Stimulated activated CD4-positive, alpha-beta T cell treated with anti-CD3 and anti-CD28 coated beads, Interleukin-15, amount 100 ng/mL, for 1 hour (primary cell): ENCODE measurements at places on chromosomes 7 and 10.

DNA sequence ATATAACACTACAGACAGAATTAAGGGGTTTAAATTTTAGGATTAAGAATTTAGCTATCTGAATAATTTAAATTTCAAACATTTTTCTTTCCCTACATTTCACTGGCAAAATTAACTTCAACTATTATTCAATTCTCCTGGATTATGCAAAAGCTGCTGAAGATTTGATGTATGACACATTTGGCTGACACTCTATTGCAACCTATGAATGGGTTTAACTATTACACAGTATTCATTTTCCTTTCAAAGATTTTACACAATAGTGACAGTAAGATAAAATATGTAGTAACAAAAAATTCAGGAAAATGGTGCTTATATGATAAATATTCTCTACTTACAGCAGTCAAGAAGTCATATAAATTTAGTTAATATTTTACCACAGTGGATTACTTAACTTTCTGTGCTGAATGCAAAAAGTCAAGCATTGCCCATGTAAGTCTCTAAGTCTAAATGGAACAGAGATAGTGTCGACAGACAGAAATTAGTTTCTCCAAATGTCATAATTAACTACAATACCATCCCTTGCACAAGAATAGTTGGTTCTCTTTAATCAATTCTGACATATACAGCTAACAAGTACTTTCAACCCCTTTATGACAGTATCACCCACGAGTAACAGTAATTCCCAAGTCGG lies 194.1 kb upstream of the FRMD4A start:
- no peak for DNase-seq

DNA sequence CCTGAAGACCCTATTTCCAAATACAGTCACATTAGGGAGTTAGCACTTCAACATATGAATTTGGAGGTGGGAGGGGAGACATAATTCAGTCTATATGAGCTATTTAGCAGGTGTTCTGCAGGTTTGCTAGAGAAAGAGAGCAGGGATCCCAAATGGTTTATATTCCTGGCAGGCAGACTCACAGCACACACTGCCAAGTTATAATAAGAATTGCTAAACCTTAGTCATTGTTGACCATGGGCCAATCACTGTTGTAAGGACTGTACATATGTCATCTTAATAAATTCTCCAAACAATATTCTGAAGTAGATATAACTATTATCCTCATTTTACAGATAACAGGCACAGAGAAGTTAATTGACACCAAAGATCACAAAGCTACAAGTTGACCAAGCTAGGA lies 1.5 kb upstream of the CCDC3 start:
- DNase-seq, result no peak

DNA sequence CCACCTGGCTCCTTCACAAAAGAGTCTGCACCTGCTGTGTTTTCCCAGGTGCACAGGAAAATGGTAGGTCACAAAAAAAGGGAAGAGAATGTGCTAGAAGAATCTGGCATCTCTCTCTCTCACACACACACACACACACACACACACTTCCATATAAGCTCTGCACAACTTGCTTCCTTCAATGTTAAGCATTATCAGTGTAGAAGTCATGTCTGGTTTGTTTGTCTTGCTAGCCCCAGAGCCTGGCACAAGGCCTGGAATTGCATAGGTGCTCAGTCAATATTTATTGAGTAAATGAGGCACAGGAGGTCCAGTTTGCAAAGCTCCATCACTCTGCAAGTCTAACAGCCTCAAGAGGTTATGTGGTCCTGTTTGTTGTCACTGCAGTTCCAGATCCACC lies 867.3 kb upstream of the AUTS2 start:
- DNase-seq, result no peak

DNA sequence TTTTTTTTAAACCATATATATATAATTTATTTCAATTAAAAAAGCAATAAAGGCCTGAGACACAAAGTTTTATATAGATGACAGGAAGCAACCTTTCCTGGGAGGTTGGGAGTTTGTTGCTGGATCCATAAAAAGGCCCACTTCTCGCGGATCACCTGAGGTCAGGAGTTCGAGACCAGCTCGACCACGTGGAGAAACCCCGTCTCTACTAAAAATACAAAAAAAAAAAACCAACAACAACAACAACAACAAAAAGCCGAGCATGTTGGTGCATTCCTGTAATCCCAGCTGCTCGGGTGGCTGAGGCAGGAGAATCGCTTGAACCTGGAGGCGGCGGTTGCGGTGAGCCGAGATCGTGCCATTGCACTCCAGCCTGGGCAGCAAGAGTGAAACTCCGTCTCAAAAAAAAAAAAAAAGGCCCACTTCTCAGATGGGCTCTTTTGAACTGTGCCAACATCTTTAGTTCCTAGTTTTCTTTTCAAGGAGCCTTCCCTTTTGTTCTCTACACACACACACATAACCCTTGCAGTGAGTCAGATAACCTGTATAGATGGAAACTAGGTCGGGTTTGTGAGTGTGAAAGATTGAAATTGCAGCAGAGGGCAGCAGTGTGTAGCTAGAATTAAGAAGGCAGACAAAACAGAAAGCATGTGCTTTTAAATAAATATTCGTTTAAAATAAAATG lies 1.2 kb upstream of the SMNDC1 start:
- no peak for DNase-seq

- DNase-seq, result no peak
Observed at GRCh38 chr10:641149-642010, 48.1 kb downstream of the DIP2C start.

DNA sequence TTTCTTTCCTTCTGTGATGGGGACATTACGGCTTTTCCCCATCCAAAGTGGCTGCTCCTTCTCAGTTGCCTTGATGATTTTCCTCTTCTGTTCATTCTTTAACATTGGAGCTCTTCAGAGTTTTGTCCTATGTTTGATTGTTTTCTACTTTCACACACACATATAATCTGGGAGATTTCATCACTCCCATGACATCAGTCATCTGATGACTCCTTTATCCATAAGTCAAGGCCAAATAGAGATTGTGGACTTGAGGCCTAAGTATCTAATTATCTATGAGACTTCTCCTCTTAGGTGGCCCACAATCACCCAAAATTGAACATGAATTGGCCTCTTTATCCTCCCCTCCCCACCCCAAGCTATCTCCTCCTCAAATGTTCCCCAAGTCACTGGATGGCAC lies 5.3 kb upstream of the COL1A2 start:
- DNase-seq, result no peak

GRCh38 chr10:5958077-5958476 lies 19.3 kb downstream of the IL15RA start:
- no peak for DNase-seq

- no peak for DNase-seq
Observed at GRCh38 chr7:98946389-98946788, 68.1 kb downstream of the TRRAP start.

- DNase-seq, result no peak
Observed at GRCh38 chr7:141103847-141104429, 30.1 kb downstream of the TMEM178B start.

- no peak for DNase-seq
Observed at GRCh38 chr7:38833329-38833728, 75.7 kb downstream of the VPS41 start.

GRCh38 chr10:119283818-119284217 lies 76.4 kb downstream of the GRK5 start:
- no peak for DNase-seq

GRCh38 chr7:81327468-81328266 lies 408.8 kb upstream of the SEMA3C start:
- DNase-seq, result no peak

- no peak for DNase-seq
Observed at GRCh38 chr10:78630944-78631838, 437.6 kb upstream of the ZMIZ1 start.

GRCh38 chr7:5679048-5679812 lies 102.2 kb downstream of the RNF216 start:
- DNase-seq, result no peak

- no peak for DNase-seq
Observed at GRCh38 chr7:30924624-30925023, 13.0 kb downstream of the AQP1 start.

DNA sequence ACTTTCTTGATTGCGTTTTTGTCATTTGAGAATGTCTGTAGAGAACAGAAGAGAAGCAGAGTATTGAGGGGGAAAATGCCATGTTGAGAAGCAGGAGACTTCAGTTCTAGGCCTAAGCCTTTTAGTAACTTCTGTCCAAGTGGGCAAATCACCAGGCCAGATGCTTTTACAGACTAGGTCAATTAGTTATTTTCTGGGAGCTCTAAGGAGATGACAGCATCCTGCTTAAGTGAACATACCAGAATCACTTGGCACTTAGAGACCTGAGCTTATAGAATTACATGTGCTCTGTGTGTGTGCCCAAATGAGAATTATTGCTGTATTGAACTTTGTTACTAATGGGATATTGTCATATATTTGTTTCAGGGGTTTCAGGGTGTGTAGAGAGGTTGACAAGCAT lies 24.0 kb downstream of the AGK start:
- no peak for DNase-seq
